ENCODE measurements at places on chromosomes 2 and 18. TPM values are rescaled to one million over a fixed set of nuclear protein-coding genes. Genes with fewer than 3 reads are reported as not detected.
A peak's percentile ranks its signal among the peaks of the same experiment; 100 is the strongest.

The MARCO gene
- total RNA-seq, result not detected

The G6PC2 gene
- total RNA-seq, result not detected

The RETREG2 gene
- total RNA-seq, result 58.8 TPM

The ADRA2B gene
- total RNA-seq, result 0.54 TPM

The C1QL2 gene
- not detected for total RNA-seq

The MLPH gene
- total RNA-seq, result 1.2 TPM

The ACMSD gene
- total RNA-seq, result not detected

The PLCD4 gene
- 0.83 TPM for total RNA-seq

DNA sequence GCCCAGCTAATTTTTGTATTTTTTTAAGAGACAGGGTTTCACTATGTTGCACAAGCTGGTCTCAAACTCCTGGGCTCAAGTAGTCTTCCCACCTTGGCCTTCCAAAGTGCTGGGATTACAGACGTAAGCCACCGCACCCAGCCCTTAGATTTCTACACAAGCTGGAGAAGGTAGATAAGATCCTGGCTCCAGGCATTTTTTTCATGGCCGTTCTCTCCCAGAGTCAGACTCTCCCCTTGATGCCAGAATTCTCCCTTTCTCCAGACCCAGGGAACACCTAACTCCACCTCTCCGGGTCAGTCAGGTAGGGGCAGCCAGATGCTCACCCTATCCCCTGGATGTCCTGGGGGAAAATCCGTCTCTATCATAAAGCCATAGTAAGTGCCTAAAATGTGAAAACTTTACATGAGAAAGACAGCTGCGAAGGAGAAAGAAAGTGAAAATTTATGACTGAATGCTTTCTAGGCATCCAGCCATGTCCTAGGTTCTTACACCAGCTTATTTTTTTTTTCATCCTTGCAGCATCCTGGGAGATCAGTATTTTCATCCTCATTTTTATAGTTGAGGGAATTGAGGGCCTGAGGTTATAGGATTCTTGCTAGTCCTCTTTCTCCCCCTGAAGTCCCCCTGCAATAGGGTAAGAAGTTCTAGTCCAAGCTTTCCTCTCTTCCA, 16.3 kb downstream of the SIX3 start:
- DNase-seq, result no peak

GRCh38 chr2:69280796-69281412, 106.1 kb downstream of the GFPT1 start:
- DNase-seq, result no peak

DNA sequence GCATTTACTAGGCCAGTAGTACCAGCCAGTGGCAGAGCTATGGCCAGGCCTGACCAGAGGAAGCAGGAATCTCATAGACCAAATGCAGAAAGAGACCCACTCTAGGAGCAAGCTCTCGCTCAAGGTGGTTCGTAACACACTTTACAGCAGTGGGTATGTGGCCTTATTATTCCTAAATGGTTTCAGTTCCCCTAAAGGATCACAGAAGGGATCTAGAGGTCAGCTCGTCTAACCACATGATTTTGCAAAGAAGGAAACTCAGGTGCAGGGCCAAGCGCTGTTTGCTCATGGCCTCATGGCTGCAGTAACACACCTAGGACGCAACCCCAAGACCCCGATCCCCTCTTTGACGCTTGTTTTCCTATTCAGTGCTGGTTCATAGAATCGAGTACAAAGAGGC, 65.5 kb upstream of the ATG16L1 start:
- DNase-seq, result no peak

- no peak for DNase-seq
These were observed 80.9 kb upstream of the BCL2L11 start for GRCh38 chr2:111039628-111040383.

- DNase-seq, result no peak
These were observed 51.0 kb downstream of the PRELID3A start for GRCh38 chr18:12458771-12459170.

DNA sequence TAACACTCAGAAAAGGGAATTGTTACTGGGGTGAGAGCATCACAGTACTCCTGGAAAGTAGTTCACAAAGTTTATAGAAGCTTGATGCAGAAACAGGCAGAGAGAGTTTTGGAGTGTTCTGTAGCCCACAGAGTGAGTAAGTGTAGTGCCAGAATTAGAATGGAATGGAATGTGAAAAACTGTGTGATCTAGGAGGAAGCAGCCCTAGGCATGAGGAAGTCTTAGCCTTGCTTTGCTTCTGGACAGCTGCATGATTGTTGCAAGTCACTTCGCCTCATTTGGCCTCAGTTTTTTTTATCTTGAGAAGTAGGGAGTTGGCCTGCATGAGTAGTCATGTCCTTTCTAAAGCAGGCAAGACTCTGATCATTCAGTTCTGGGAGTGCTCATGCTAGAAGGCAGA, 10.9 kb downstream of the SERPINB12 start:
- DNase-seq, result no peak

- DNase-seq, result peak; percentile 72
These were observed 1.3 kb downstream of the CEP68 start for GRCh38 chr2:65057391-65058052.

DNA sequence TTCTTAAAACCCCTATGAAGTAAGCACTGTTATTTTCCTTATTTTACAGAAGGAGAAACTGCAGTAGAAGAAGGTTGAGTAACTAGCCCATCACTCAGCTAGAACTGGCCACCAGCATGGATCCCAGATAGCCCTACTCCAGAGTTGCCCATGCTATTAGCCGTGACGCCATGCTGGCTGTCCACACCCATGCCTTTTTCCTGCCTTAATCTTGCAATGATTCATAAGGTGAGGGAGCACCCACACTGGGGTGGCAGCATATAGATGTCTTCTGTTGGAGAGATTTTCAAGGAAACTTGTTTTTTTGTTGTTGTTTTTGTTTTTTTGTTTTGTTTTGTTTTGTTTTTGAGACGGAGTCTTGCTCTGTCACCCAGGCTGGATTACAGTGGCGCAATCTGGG, 204.1 kb upstream of the HAAO start:
- no peak for DNase-seq

GRCh38 chr2:42032224-42032620, 15.6 kb upstream of the PKDCC start:
- DNase-seq, result no peak

- peak; percentile 21 for DNase-seq
These were observed at the start of gene OBSL1 for GRCh38 chr2:219571311-219572236. Gene OBSL1 (minus strand): TSS chr2:219571539. CDS start chr2:219571232, 307 bp downstream.

GRCh38 chr2:219149667-219150066, 10.9 kb downstream of the NHEJ1 start:
- no peak for DNase-seq

DNA sequence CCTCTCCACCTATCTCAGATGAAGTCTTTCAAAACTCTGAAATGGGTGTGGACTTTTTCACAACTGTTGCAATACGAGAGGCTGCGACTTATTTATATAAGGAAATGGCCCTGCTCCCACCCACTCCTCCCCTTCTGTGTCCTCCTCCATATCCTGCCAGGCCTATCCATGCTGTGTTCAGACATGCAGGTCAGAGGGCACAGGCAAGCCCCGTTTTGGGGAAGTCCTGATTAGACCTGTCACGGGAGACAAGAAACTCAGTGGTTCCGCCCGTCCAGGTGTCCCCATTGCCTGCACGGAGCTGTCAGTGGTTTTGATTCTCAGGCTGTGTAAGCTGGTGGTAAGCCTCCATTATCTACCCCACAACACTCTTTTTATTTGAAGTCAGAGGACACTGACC, 99.6 kb upstream of the MGAT5 start:
- no peak for DNase-seq

DNA sequence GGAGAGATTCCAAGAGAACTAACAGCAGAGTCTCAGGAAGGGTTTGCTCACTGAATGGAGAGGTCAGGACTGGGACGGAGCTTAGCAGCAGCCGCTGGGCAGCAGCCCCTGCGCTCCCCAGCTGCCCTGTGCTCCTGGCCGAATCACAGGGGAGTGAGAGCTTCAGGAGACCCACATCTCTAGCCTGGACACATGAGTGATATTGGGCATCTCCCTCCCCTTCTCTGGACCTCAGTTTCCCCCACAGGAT, 511 bp downstream of the MATN3 start:
- DNase-seq, result no peak

DNA sequence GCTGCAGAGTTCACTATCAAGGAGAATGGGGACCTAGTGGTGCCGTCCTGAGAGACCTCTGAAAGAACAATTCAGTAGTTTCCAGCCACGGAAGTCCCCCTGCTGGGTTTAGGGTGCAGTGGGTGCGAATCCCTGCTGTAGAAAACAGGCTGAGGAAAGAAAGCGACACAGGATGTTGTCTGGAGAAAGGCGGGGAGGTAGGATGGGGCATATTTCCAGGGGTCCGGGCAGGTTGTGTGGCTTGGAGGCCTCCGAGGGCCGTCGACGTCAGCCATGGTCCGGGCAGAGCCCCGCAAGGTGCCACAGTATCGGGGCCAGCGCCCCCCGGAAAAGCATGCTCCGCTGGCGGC, 807 bp upstream of the CREB1 start:
- peak; percentile 70 for DNase-seq

Measured in activated CD4-positive, alpha-beta T cell treated with anti-CD3 and anti-CD28 coated beads for 36 hours (primary cell).